ENCODE measurements at places on chromosomes 12 and 14.

DNA sequence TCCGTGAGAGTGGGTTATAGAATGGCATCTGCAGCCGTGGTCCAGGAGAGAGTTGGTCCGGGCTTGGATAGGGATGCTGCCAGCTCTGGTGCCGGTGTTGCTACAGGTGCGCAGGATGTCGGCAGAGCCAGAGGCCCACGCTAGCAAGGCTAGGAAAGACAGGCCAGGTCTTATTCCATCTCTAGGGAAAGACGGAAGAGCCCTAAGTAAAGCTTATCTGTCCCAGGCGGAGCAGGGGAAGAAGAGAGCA is 485 bp upstream of the PSME1 start:
- no peak for DNase-seq

DNA sequence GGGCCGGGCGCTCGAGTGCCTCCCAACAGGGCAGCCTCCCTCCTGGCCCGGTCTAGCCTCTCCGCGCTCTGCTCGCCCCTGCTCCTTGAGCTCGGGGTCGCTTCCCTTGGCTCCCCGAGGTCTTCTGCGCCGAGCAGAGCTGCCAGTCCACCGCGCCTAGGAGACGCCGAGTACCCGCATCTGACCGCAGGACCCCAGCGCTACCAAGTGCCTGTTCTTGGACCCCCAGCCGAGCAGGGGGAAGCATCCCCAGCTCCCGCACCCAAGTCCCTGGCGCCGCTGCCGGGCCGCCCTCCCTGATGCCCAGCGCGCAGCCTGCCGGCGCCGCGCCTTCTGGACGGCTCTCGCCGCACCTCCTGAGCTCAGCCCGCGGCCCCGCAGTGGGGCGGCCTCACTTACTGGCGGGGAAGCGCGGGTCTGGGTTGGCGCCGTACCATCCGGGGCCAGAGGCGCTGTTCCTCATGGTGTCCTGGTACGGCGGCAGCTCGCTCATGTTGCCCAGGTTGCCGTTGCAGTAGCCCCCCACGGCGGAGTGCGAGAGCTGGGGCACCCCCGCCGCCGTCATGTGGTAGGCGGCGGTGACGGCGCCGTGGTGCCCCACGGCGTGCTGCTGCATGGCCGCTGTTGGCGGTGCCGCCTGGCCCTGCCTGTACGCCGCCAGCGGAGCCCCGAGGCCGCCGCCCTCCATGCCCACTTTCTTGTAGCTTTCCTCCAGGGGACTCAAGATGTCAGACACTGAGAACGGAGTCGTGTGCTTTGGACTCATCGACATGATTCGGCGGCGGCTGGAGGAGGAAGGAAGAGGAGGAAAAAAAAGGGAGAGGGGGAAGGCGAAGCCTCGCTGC is 1.2 kb downstream of the NKX2-1 start:
- no peak for DNase-seq

DNA sequence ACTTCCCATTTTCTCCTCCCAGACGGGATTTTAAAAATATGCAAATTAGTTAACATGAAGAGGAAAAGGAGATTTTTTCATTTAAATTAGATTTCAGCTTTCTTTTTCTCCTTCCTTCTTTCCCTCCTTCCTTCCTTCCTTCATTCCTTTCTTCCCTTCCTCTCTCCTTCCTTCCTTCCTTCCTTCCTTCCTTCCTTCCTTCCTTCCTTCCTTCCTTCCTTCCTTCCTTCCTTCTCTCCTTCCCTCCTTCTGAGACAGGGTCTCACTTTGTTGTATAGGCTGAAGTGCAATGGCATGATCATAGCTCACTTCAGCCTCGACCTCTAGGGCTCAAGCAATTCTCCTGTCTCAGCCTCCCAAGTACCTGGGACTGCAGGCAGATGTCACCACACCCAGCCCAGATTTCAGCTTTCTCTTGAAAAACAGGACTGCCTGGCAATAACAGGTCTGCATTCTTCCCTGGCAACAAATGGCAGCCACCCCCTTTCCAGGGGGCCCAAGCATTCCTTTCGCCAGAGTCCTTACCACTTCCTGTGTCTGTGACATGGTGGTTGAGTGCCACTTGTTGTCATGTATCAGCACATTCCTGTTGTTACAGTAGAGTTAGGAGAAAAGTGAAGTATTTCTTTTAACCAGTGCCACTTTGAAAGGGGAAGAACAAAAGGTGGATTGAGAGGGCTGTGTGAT is 119.1 kb downstream of the PTPN11 start:
- no peak for DNase-seq

DNA sequence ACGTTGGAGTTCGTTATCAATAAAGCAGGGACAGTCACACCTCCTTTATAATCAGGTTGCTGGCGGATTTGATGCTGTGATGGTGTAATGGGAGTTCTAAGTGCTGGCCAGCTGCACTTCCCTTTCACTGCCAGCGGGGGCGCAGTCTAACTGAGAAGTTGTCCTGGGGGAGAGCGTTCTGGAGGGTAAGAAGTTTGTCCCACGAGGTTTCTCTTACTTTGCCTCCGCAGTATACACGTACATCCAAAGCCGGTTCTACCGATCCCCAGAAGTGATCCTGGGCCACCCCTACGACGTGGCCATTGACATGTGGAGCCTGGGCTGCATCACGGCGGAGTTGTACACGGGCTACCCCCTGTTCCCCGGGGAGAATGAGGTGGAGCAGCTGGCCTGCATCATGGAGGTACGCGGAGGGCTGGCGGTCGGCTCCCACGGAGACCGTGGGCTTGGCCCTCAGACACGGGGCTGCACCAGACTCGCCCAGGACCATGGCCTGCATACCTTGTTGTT is 42.7 kb downstream of the DYRK4 start:
- peak; percentile 51 for DNase-seq

GRCh38 chr12:77323788-77324415 is 258.5 kb upstream of the E2F7 start:
- DNase-seq = no peak

DNA sequence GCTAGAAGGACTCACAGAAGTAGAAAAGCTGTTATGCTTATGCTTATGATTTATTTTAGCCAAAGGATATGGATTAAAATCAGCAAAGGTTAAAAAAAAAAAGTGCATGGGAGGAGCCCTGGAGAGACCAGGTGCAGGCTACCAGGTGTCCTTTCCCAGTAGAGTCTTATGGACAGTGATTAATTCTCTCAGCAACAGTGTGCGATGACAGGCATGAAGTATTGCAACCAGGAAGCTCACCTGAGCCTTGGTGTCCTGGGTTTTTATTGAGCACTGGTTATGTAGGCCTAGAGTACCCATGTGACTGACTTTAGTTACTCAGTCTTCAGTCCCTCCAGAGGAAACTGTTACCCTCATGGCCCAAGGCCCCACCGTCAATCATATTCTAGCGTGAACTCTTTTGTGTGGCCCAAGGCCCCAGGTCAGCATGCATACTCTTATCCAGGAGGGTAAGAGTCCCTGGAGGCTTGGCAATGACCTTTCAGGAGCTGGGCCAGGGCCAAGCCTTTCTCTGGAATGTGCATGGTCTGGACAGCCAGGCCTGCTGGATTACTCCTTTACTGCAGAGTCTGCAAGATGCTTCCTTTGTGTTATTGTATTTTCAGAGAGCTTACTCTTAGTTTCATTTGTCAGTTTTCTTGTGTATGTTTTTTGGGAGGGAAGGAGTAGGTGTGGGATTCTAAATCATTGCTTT is 69.6 kb upstream of the RD3L start:
- no peak for DNase-seq

- no peak for DNase-seq
Observed at GRCh38 chr14:58829594-58829993, 191.8 kb downstream of the DACT1 start.

DNA sequence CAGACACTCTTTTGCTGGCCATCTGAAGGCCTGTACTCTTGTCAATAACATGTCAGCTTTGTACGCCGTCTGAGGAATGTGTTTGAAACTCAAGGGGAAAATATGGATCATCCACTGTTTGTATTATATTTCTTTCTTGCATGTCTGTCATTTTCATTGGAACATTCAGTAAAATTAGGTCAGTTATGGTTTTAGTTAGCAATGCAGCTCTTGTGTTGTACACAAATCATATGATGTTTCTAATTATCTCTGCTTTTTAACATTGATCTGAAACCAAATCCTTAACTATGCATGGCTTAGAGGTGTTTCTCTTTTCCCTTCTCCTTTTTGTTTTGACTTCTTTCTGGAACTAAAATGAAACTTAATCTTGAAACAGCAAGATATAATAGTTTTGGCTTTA is 333.6 kb upstream of the PRICKLE1 start:
- no peak for DNase-seq

- no peak for DNase-seq
Observed at GRCh38 chr12:100733817-100734593, 60.6 kb upstream of the ANO4 start.

DNA sequence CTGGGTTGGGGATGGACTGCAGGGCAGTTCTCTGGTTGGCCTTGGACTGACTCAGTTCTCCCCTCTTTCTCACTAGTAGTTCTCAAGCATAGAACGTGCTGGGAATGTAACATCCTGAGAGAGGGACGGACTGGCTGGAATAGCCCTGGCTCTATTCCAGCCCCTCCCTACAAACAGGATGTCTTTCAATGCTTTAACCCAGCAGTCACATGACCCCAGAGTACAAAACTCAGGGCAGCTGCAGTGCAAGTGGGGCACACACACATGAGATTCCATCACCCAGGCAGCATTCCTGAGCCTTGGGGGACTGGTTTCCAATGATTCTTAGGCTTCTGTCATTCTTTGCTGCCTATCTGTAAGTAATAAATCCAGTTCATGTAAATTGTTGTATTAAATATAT is 1.6 kb upstream of the ACOT6 start:
- DNase-seq = no peak

GRCh38 chr12:89333564-89334252 is 18.6 kb downstream of the DUSP6 start:
- no peak for DNase-seq

- no peak for DNase-seq
Observed at GRCh38 chr12:113295886-113296556, 38.9 kb downstream of the SLC8B1 start.
